ENCODE measurements at places on chromosomes 7 and 10.

- DNase-seq = no peak
These were observed 26.7 kb downstream of the SHH start for GRCh38 chr7:155785536-155785935.

DNA sequence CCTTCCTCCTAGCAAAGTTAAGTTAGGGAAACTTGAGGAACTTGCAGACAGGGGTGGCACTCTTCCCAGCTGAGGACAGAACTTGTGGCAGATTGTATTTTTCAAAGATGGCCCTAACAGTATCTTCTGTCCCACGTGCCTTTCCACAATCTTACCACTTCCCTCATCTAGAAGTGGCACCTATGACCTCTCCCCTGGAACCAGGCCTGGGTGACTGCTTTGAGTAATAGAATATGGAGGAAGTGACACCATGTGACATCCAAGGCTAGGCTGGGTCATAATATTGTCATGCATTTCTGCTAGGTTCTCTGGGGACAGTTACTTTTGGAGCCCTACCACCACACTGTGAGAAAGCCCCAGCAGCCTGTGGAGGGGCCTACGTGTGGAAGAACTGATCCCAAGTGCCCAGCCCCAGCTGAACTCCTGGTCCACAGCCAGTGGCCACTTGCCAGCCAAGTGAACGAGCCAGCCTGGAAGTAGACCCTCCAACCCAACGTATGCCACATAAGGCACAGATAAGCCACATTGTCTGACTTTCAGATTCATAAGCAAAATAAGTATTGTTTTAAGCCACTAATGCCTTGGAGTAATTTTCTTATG lies 193.7 kb downstream of the PTPN20 start:
- no peak for DNase-seq

DNA sequence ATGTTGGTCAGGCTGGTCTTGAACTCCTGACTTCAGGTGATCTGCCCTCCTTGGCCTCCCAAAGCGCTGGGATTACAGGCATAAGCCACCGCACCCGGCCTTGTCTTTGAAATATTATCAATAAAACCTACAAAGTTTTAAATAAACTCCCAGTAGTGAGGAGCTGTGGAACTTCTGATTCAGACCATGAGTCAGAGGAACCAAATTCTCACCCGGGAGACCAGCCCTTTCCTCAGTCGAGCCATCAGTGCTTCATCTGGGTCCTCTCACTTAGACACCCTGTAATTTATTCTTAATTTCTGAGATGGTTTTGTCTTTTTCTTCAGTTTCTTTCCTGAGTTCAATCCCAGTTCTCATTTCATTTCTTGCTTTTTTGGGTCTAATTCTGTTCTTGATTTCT lies 68.6 kb downstream of the DYNC2I1 start:
- DNase-seq = peak; percentile 47

DNA sequence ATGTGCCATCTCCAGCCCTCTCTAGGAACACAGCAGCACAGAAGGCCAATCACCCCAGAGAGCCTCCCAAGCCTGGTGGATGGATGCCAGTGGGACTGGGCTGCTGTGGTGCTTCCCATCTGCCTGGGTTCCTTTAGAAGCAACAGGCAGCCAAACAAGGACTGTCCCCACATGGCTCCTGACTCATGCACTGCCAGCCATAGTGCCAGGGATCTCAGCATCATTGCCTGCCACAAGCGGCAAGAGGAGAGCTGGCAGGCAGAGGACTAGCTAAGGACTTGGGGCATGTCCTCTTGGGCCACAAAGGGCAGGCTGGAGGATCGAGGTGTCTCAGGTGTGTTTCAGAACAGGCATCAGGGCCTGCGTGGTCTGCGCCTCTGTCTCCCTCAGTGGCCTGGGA lies 23.4 kb upstream of the FIGNL1 start:
- DNase-seq = no peak

DNA sequence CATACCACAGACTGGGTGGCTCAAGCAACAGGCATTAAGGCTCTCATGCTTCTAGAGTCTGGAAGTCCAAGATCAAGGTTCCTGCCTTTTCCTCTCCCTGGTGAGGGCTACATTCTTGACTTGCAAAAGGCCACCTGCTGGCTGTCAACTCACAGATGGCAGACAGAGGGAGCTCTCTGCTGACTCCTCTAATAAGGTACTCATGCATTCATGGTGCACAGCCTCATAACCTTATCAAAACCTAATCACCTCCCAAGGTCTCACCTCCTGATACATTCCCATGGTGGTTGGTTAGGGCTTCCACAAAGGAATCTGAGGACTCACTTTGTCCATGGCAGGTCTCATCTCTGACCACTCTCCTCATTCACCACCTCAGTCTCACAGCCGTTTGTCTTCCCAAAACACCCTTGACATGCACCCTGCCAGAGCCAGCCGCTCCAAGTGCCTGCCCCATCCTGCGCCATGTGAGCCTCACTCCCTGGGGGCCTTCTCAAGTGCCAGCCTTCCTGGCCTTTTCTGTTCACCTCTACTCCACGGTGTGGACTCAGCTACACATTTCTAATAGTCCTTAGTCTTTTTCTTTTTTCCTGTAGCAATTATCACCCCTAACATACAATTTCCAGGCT lies 400.3 kb upstream of the ADARB2 start:
- no peak for DNase-seq

DNA sequence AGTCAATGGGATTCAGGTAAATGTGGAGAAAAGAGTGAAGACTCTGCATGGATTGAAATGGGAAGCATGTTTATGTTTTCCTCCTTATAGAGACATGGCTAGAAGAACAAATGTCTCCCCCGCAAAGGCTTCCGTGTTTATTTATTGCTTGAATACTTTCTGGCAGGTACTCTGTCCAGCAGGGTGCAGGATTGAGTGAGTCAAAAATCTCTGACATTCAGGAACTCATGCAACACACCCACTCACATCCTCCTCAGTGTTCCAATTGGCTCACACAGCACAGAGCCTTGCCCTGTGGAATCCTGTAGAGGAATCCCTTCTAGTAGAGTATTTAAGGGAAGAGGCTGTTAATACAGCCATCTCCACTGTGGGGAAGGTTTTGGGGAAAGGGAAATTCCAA lies 290.3 kb upstream of the VWC2 start:
- DNase-seq = no peak

DNA sequence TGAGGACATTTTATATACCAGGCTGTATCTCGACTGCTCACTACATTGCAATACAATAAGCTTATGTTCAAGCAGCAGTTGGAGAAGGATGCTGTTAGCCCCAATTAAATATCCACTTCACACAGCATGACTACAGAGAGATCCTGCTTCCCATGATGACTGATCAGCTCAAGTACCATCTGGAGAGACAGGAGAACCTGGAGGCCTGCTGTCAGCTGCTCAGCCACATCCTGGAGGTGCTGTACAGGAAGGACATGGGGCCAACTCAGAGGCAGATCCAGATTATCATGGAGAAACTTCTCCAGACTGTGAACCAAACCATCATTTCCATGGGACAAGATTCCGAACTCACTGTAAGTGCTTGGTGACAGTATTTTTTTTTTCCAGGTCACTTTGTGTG lies 22.5 kb downstream of the RNF133 start:
- no peak for DNase-seq

GRCh38 chr7:100604028-100604975 lies 2.1 kb downstream of the PCOLCE start:
- peak; percentile 84 for DNase-seq

DNA sequence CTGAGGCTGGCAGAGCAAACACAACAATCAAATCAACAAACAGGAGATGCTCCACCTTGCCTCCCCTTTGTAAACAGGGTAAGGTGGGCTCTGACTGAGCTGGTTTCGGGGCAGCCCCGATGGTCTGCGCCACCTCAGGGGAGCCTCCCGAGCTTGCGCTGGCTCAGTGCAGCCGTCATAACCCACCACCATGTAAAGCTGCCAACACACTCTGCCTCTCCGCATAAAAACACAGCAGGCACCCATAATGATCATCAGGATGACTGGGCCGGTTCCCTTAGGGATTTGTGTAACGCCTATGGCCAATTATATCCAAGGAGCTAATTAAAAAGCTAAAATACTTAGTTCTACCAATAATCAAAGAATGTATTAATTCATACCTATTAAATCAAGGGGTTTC lies 124.5 kb downstream of the PRPF18 start:
- no peak for DNase-seq
